Stimulated activated CD4-positive, alpha-beta T cell treated with anti-CD3 and anti-CD28 coated beads, TNF-alpha, amount 100 ng/mL, for 1 hour (primary cell): ENCODE measurements at places on chromosomes 6 and 20.

GRCh38 chr6:167689278-167689677 lies 137.4 kb upstream of the AFDN start:
- no peak for DNase-seq

DNA sequence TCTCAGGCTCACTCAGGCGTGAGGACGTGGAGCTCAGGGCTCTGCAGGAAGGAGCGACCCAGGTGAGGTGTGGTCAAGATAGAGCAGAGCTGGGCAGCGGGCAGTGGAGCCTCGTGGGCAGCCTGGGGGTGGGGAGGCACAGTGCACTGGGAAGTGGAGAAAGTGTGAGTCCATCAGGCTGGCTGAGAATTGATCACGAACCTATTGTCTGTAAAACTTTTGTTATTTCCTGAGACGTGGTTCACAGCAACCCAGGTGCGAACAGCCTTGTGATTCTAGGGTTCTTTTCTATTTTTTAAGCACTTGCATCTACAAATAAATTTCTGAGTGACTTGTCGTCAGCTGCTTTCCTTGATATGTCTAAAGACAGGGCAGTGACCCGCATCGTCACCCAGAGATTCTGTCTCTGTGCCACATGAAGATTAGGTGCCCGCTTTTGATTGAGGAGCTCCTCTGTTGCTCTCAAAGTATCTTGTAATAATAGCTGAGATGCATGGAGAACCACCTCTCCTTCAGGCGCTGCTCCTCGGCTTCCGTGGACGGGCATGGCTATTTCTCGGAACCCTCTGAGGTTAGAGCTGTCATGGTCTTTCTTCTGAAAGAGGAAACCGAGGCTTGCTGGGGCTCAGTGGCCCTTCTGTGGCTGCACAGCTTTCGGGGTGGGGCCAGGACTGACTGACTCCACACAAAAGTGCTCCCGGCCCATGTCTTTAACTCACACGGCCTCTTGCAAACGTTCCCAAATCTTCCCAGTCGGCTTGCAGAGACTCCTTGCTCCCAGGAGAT lies 662 bp upstream of the CCR6 start:
- no peak for DNase-seq

DNA sequence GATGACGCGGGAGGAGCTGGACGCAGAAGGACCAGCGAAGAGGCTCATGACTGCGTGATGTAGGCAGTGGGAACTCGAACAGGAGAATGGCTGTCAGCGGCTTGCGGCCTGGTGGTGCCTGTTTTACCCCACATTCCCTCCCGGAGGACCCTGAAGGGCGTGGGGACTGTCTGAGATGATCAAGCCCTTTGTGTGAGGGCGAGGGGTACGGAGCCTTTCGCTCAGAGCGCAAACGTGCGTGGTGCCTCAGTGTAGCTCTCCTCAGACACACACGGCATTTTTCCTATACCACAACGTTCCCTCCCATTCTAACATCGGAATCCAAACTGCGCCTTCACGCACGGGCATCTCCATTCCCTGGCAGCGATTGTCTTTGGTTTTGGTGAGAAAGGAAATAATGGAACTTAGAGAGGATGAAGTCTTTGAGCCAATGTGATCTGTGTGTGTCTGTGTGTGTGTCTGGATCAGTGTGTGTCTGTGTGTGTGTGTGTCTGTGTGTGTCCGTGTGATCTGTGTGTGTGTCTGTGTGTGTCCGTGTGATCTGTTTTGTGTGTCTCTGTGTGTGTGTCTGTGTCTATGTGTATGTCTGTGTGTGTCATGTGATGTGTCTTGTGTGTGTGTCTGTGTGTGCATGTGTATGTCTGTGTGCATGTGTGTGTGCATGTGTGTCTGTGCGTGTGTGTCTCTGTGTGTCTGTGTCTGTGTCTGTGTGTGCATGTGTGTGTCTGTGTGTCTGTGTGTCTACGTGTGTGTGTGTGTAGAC lies 5.3 kb downstream of the PTK6 start:
- no peak for DNase-seq

- DNase-seq: no peak
Observed at GRCh38 chr6:118768904-118769325, 117.5 kb upstream of the CEP85L start.

DNA sequence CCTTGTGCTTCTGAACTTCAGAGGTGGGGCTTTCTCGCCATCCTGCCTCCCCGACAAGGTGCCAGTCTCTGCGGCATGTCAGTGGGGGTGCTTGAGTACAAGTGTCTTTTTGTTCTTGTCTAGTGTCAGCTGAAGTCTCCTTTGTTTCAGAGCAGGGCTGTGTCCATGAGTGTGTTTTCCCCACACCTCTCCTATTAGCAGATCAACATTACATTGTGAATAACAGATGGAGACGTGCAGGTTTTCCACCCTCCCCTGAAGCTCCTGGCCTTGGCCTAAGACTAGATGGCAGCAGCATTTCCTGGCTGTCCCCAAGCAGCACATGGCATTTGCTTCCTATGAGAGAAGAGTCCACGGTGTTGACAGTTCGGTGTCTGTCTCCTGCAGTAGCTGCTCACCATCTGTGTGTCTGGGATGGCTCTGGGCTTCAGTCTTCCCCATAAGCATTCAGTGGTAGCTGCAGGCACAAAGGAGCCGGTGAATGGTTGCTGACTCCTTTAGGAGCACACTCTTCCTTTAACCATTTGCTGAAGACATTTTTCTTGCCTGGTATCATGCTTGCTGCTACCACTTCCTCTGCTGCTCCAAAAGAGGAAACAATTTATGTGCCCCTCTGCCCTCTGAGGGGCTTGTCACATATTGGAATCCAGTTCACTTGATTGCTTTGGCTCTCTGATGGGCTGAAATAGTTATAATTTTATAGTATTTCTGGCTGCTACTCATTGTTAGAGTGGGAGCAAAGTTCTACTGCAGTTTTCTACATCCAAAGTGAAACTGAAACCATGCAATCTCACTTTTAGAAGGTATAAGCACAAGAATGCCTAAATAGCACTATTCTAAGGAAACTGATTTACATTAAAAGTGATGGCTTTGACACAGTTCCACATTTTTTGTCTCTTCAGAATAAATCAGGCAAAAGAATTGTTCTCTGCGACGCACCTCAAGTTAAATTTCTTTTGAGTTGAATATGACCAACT lies 913.0 kb downstream of the C6orf118 start:
- no peak for DNase-seq

GRCh38 chr6:142906945-142907470 lies 38.0 kb downstream of the HIVEP2 start:
- DNase-seq: no peak

DNA sequence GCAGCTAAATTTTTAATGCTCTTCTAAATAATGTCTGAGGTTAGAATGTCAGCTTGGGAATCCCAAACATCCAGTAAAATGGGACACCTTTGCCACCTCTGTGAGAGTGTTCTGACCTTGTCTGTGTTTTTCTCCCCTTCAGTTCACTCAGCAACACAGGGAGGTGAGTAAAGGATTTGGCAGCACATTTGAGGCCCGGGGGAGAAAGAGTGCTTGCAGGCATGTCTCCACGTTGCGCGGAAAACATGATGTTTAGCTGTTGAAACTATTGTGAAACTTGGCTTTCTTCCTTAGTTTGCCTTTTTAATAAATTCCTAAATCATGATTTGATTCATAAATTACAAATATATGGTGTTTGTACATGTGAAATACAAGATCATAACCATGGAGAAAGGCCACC lies 707.8 kb upstream of the FLRT3 start:
- no peak for DNase-seq

DNA sequence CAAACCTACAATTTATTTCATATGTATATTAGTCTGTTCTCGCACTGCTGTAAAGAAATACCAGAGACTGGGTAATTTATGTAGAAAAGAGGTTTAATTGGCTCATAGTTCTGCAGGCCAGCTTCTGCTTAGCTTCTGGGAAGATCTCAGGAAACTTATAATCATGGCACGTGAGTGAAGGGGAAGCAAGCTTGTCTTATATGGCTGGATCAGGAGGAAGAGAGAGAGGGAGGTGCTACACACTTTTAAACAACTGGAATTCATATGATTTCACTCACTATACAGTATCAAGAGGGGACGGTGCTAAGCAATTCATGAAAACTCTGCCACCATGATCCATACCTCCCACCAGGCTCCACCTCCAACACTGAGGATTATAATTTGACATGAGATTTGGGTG lies 29.9 kb downstream of the PHACTR2 start:
- DNase-seq: no peak

- no peak for DNase-seq
Observed at GRCh38 chr6:125550892-125551291, 198.5 kb upstream of the HEY2 start.

- no peak for DNase-seq
Observed at GRCh38 chr6:33082702-33083101, 6.9 kb downstream of the HLA-DPB1 start.

- no peak for DNase-seq
Observed at GRCh38 chr6:120395330-120395729, 939.0 kb downstream of the TBC1D32 start.

GRCh38 chr6:14827354-14827753 lies 418.5 kb upstream of the JARID2 start:
- DNase-seq: no peak

DNA sequence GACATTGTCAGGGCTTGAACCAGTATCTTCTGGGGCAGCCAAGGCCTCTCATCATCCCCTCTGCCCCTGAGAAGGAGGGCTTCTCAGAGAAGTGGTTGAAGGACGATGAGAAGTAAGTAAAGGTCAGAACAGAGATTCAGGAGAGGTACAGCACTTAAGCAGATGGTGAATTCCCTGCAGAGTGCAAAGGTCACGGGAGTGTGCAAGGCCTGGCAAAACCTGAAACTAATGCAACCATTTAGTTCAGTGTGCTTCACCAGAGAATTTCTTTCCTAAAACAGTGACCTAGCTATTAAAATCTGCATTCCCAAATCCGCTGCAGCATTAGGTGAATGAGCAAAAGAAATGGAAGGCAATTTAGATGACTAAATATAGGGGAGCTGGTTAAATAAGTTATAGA lies 58.4 kb downstream of the TRERF1 start:
- no peak for DNase-seq

DNA sequence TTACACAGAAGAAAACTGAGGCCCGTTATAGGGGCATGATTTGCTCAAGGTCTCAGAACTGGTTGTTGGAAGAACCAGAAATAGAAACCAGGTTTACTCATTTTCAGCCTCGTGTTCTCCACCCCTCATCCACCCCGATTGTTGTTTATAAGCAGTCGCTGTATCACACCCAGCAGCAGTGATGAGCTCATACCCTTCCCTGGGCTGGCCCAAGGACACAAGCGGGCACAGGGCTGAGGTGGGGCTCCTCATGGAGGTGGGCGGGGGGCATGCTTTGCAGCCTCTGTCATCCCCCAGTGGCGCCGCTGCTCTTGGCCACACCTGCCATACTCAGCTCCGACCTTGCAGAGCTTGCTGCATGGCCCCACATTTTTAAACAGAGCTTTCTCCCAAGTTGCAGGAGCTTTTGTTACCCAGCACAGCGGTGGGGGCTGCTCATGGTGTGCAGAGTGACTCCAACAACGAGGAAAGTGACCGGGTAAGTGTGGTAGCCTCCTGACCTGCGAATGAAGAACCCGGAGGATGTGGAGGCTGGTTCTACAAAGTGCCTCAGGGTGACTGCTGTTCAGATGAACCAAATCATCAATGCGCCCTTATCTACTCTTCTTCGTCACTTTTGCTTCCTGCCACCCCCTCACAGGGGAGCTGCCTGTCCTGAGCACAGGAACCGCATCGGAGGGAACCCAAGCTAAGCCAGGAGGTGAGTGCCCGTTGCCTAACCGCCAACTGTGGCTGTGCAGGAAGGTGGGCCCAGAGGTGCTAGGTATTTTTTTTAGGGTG lies 43.6 kb upstream of the NKX2-2 start:
- DNase-seq: no peak

- DNase-seq: no peak
Observed at GRCh38 chr20:58361481-58362205, 27.4 kb upstream of the VAPB start.

DNA sequence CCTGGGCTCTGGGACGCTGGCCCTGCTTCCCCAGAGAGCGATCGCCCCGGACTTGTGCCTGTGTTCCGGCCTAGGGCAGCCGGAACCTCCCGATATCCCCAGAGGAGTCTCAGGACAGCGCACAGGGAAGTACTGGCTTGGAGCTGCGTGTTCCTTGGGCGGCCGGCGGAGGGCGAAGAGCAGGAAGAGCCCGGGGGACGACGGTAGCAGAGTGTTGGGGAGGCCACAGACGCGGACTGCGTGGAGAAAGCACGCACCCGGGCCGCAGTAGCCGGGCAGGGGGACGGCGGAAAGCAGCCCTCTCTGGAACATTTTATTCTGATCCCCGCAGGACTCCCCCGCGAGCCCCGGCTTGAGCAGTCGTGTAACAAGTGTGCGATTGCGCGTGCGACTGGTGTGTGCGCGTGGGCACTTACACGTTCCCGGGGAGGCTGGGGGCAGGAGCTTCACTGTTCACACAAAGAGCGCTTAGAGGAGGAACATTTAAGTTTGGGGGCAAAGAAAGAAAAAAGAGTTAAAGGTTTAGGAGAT lies 36.1 kb downstream of the NCR2 start:
- no peak for DNase-seq

GRCh38 chr6:121533321-121533841 lies 97.9 kb downstream of the GJA1 start:
- DNase-seq: no peak

- DNase-seq: no peak
Observed at GRCh38 chr20:22663528-22664025, 79.2 kb upstream of the FOXA2 start.

DNA sequence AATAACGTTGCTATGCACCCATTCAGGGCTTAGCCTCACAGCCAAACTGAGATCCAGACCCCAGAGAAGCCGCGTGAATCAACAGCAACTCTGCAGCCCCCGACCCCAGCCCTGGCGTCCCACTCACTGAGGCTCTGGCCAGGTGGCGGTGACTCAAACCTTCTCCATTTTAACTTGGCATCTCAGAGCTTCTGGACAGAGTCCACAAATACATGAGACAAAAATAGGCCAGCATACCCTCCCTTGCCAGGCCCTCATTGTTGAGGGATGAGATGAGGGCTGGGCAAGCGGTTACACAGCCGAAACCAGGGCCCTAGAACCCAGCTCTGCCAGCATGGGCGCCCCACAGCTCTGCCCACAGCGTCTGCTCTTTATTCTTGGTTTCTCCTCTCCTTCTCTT lies 118.4 kb downstream of the MYLK4 start:
- no peak for DNase-seq

- no peak for DNase-seq
Observed at GRCh38 chr20:44073675-44074071, 113.3 kb downstream of the JPH2 start.

GRCh38 chr6:25296217-25296905 lies 17.2 kb downstream of the CARMIL1 start:
- DNase-seq: no peak

GRCh38 chr6:36920546-36920945 lies 34.0 kb upstream of the PI16 start:
- DNase-seq: no peak

DNA sequence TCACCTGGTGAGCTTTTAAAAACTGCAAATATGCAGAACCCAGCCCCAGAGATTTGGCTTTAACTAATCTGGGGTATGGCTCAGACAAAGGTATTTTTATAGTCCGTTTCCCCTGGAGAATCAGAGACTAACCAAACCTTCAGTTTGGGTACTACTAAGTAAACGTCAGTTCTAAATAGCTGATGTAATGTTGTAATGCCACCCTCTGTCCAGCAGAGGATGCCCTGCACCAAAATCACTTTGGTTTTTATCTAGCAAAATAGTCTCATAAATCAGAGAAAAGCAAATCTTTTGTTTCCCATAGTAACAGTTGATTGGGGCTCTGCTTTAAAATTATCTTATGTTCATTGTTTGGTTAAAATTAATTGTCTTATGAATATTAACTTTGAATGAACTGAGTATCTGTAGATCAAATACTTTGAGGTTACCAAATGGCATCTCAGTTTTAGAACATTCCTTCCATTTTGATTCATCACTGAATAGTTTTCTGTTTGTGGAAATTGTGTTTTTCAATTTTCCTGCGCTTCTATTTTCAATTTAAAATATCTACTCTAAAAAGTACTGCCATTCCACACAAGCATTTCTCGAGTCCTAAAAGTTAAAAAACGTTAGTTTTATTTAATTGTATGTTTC lies 278.3 kb upstream of the PLCB4 start:
- DNase-seq: no peak
